ENCODE measurements at places on chromosomes 16 and 17. TPM values are rescaled to one million over a fixed set of nuclear protein-coding genes. Genes with fewer than 3 reads are reported as not detected.

Gene PIK3R5
- 19.1 TPM for total RNA-seq

Gene MYH1
- not detected for total RNA-seq

Gene RRAD
- total RNA-seq: 90.9 TPM

Gene ARHGAP23
- 53.8 TPM for total RNA-seq

Gene SP2
- total RNA-seq: 23.6 TPM

Gene STH
- total RNA-seq: not detected

Gene CCL4L2
- 1.6 TPM for total RNA-seq

Gene RAB37
- 5.6 TPM for total RNA-seq

Gene VPS25
- total RNA-seq: 85.2 TPM

Gene HSPB9
- not detected for total RNA-seq

Gene GGT6
- 16.8 TPM for total RNA-seq

Gene HBM
- total RNA-seq: not detected

Gene CCL1
- not detected for total RNA-seq

Gene KIF18B
- total RNA-seq: 0.44 TPM

Gene TPPP3
- total RNA-seq: 8.2 TPM

Gene GPR142
- total RNA-seq: not detected

Gene IRX3
- total RNA-seq: 37.9 TPM

Gene TPSG1
- 3.4 TPM for total RNA-seq

Gene KRTAP9-4
- not detected for total RNA-seq

Gene ITGAX
- total RNA-seq: 11.9 TPM

Gene KRTAP16-1
- total RNA-seq: not detected

Gene ZNF423
- total RNA-seq: 8.4 TPM

Gene SCGB1C2
- not detected for total RNA-seq

Gene IL17C
- total RNA-seq: not detected

Gene PRRT2
- total RNA-seq: 1.9 TPM

Gene BCAR1
- 123 TPM for total RNA-seq

Gene NTHL1
- 15.3 TPM for total RNA-seq

Gene WBP2
- total RNA-seq: 135 TPM

Gene SPN
- 8.8 TPM for total RNA-seq

Gene CDRT4
- total RNA-seq: 8.0 TPM

Gene TMEM98
- 57.1 TPM for total RNA-seq

Gene CES5A
- not detected for total RNA-seq

Gene AOC2
- 1.2 TPM for total RNA-seq

Gene EFTUD2
- total RNA-seq: 98.4 TPM

Gene KCNAB3
- 3.9 TPM for total RNA-seq

Gene KRTAP1-1
- total RNA-seq: not detected

Gene NATD1
- 14.2 TPM for total RNA-seq

Gene EFCAB5
- 1.4 TPM for total RNA-seq

Gene HLF
- total RNA-seq: 38.4 TPM

Gene SLC5A11
- total RNA-seq: 1.2 TPM

Gene CHST4
- total RNA-seq: not detected

Gene SHBG
- total RNA-seq: 0.57 TPM
